ENCODE measurements at places on chromosomes 6 and 20. TPM values are rescaled to one million over a fixed set of nuclear protein-coding genes. Genes with fewer than 3 reads are reported as not detected.

GRCh38 chr20:62063981-62064769 lies 1.5 kb downstream of the TAF4 start:
- DNase-seq, result no peak

DNA sequence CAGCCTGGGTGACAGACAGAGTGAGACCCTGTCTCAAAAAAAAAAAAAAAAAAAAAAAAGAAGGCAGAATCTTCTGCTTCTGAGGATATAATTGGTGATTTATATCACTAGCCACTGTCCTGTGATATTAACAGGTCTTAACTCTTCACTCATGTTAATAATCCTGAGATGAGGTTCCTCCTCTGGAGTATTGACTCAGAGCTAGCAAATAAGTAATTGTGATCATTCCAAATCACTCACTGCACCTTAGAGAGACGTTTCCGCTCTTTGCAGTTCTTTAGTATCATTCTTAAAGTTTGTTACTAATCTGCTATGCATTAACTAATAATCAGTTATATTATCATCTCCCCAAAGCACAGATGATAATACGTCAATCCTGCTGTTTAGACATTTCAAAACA lies 41.6 kb upstream of the NOX3 start:
- no peak for DNase-seq

- no peak for DNase-seq
These were observed 42.9 kb downstream of the PHACTR3 start for GRCh38 chr20:59647271-59647670.

DNA sequence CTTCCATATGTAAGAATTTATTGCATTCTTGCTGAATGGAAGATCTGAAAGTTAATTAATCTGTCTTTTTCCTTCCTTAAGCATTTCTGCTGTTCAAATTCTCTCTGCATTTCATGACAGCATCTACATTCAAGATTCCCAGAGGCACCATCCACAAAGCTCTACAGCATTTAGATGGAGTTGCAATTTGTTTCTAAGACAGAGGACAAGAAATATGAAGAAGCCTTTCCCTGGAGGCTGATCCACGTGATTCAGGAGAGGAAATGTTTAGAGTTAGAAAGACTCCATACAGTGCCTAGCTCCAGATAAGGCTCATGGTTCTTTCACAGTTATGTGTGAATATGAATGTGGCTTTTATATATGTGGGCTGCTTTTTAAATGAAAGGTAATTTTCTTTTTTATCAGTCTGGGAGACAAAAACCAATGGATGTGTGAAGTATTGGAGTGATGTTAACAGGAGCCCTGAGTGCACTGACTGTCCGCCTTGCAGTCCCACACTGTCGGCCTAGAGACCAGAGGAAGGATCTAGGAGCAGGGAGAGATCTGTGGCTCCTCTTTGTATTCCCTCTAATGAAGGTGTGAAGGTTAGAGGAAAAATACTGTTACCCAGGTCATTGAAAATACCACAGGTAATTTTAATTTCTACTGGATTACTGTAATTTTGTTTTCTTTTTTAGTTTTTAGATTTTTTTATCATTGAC lies 686.6 kb upstream of the GJE1 start:
- no peak for DNase-seq

DNA sequence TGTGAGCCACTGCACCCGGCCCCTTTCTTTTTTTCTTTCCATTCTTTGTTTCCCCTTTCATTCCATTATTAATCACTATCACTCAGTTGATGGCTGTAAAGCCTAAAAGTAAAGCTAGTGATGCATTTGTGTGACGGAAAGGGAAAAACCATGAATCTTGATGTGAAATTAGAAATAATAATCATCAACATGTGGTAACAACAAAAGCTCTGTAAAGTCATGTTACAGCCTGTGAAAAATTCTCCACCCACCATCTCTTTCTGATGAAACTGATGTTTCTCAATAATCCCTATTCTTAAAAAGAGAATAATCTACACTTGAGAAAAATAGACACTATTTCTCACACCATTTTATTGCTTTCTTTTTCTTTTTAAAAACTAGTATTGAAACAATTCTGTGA lies 80.0 kb downstream of the CRYBG1 start:
- DNase-seq, result no peak

GRCh38 chr6:27605401-27606342 lies 132.8 kb upstream of the ZNF184 start:
- DNase-seq, result no peak

DNA sequence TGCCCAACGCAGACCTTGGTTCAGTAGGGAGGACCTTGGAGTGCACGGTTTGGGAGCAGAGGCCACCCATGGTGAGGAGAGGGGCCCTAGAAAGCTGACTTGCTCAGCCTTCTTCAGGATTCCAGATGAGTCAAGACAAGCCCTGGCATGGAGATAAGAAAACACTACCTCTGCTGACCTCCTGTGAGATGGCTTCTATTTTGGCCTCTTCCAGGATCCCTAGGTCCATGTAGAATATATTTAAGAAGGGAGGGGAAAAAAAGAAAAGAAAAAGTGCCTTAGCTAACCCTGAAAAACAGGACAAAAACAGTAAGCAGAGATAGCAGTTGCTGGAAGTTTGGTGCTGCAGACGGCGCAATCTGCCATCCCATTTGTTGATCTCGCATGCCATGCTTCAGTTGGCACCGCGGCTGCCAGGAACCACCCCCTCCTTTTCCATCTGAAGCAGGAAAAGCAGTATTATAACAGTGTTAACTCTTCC lies 100.0 kb downstream of the ARMC2 start:
- no peak for DNase-seq

DNA sequence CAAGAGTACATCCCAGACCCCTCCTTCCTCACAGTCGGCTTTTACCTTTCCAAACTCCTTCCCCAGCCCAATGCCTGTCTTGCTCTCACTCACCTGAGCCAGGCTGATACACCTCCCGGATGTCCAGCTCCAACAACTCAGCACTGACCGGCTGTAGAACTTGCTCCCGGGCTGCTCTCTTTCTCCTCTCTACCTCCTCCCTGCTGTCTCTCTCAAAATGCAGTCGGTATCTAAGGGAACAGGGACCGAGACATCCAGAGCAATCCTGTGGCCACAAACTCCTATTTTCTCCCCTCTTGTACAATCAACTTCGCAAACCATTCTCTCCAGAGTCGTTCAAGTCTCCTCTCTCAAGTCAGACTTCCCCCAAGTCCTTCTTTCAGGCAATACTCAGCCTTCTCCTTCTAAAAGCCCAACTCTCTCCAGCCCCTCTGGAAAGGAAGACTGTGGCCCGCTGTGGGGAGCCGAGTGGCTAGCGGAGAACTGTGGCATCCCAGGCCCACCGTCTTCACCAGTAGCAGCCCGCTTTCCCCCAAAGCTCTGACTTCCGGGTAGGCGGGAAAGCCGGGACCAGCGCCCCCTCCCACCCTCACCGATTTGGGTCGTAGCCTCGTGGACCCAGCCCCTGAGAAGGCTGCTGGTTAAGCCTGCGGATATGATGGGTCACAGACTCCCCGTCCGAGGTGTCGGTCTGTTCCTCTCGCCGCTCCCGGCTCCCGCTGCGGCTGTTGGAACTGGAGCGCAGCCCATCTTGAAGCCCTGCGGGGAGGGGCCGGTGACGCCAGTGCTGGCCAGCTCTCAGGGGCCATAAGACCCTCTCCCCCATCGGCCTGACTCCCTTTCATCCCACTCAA lies 1.1 kb downstream of the GNL1 start:
- DNase-seq, result no peak

- no peak for DNase-seq
These were observed 333.9 kb downstream of the TBC1D32 start for GRCh38 chr6:121000381-121000780.

- DNase-seq, result no peak
These were observed 277.0 kb downstream of the PRL start for GRCh38 chr6:22019857-22020256.

DNA sequence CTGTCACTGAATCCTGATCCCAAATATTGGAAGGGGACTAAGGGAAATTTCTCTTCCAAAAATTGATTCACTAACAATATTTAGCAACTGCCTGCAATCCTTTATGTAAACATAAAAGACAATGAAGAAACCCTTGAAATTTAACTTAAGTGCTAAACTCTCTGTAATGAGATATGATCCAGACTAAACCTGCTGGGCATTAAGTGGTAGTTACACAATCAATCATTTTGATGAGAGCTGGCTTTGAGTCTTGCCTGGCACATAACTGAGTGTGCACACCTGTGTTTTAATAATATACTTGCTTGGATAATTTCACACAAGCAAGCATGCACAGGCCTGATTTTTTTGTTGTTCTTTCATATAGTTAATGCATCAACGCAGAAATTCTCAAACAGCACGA lies 9.8 kb upstream of the ZFP64 start:
- no peak for DNase-seq

DNA sequence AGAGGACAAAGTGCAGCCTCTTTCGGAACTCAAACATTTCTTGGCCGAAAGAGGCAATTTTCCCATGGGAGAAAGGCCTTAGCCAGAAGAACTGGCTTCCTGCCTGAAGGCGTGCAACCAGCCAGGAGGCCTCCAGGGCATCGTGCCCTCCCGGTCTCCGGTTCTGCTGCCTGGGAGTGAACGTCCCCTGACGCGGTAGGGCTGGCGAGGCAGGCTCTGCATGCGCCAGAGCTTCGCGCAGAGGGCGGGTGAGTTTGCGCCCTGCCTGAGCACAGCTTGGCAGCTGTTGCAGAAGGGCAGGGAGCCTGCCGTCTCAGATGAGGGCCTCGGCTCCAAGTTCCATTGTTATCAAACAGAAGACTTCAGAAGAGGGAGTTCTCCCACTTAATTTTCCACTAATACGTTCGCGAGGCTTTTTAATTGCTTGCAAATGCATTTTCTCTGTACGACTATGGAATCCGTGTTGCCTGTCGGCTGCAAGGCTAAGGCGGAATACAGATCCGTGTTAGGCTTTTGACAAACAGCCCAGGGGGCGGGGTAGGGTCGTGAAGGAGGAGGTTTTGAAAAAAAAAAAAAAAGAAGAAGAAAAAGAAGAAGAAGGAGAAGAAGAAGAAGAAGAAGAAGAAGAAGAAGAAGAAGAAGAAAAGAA lies 5.5 kb upstream of the TFAP2D start:
- DNase-seq, result no peak

DNA sequence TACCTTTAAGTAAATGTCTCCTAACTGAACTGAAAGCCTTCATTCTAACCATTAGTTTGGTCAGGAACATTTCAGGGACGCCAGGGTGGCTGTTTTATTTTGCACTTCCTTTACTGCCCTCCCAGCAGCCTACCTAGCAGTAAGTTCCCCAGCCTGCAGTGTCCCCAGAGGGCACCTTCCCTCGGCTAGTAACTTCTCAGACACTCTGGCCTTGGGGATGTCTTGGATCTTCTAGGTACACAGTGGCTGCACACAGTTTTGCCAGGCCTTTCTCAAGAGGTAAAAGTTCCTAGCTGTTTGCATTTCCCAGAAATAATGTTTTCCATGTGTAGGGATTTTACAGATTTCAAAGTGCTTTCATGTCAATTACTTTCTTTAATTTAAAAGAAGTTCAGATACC lies 378 bp upstream of the LAMA2 start:
- no peak for DNase-seq

DNA sequence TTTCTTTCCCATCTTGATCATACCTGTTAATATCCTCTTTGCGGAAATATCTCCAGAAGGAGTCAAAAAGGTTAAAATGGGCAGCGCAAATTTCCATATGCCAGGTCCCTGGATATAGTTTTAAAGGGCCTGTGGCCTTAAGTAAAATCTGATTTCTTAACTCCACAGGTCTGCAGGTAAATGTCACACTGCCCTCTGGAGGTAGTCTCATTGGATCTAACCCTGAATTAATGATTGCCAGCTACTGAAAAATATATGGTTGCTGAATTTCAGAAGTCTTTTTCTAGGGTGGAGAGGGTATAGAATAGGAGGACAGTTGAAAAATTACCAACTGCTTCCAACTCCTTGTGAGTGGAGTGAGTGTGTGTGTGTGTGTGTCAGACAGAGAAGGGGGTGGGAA lies 8.5 kb downstream of the MOXD1 start:
- DNase-seq, result no peak

The NXT1 gene
- polyA plus RNA-seq, result 10.5 TPM

The SPDEF gene
- polyA plus RNA-seq, result 0.14 TPM

The AFG1L gene
- 6.4 TPM for polyA plus RNA-seq

The COL11A2 gene
- polyA plus RNA-seq, result 41.7 TPM

The PTPRT gene
- polyA plus RNA-seq, result 0.35 TPM

The BEND6 gene
- 0.77 TPM for polyA plus RNA-seq
